ENCODE measurements at places on chromosomes 4 and X.

DNA sequence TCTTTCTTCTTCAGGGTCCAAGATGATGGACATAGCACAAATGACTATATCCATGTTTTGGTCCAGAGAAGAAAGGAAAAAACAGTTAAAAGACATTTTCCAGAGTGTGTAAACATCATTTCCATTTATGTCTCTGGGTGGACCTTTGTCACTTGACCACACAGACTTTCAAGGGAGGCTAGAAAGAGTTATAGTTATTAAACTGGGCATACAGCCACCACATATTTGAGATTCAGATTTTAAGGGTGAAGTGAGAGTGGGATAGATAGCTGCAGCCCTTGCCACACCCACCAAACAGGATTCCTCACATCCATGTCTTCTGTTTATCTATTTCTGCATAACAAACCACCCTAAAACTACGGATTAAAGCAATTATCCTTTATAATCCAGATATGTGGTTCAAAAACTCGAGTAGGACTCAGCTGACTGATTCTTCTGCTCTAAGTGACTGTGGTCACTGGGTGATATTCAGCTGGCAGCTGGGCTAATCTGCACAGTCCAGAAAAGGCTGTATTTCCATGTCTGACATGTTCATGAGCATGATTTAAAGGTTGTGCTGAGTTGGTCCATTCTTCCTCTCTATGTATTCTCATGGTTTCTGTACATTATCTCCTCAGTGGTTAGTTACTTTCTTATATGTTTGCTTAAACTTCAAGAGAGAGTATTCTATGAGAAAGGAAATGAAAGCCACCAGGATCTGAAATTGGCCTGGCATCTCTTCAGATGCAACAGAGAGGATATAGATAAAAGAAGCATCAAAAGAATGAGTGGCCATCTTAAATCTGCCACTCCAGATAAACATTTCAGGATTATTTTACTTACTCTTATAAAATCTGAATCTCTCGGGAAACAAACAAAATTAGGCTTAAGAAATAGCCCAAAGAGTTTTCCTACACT lies 459.8 kb upstream of the CTSO start:
- DNase-seq, result no peak

DNA sequence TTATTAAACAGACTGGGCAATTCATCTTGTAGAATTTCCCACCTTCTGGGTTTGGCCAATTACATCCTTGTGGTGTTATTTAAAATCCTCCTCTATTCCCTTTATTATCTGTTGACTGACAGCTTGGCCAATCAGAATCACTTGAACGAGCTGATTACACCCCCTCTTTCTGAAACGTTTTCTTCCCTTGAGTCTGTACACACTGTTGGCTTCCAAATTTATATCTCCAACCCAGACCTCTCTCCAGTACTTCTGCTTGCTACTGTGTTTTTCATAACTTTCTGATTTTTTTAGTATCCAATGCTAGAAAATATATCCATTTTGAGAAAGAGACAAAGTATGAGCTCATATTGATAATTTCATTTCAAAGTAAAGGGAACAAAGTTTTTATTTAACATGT lies 14.8 kb downstream of the CD38 start:
- DNase-seq, result no peak

GRCh38 chr4:54999003-54999402 lies 126.4 kb downstream of the KDR start:
- DNase-seq, result no peak

DNA sequence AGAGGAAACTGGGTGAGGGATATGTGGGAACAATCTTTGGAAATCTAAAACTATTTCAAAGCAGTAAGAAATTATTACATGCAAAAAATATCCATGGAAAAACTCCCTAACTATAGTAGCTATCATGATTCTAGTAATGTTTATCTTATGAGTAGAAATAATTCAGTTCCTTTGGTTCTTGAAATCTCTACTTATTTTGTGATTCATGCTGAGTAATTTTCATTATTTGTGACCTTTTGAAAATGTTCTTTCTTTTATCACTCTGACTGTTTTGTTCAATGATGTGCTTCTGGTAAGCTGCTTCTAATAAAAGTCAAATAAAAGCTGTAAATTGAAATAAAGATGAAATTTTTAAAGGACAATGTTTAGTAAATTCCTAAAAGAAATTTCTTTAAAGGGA lies 40.4 kb upstream of the MAGEB10 start:
- DNase-seq, result no peak

- no peak for DNase-seq
These were observed 408 bp downstream of the TET2 start for GRCh38 chr4:105147016-105147552.

- peak; percentile 51 for DNase-seq
These were observed 206.6 kb downstream of the PTTG2 start for GRCh38 chr4:38166768-38167167.

DNA sequence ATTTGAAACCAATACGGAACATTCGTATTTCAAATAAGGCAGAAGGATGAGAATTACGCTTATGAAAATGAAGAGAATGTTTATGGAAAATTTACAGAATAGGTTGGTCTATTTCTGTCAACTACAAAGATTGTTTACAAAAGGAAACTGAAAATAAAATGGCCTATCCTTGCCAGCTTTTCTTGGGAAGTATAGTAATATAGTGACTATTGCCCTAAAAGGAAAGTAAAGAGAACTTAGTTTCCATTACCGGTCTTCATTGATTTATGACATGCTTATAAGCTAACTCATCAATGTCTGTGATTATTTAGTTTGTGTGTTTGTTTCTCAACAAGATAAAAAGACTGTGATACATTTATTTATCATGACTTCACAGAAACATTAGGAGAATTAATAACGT lies 2.9 kb upstream of the SPRY1 start:
- no peak for DNase-seq

DNA sequence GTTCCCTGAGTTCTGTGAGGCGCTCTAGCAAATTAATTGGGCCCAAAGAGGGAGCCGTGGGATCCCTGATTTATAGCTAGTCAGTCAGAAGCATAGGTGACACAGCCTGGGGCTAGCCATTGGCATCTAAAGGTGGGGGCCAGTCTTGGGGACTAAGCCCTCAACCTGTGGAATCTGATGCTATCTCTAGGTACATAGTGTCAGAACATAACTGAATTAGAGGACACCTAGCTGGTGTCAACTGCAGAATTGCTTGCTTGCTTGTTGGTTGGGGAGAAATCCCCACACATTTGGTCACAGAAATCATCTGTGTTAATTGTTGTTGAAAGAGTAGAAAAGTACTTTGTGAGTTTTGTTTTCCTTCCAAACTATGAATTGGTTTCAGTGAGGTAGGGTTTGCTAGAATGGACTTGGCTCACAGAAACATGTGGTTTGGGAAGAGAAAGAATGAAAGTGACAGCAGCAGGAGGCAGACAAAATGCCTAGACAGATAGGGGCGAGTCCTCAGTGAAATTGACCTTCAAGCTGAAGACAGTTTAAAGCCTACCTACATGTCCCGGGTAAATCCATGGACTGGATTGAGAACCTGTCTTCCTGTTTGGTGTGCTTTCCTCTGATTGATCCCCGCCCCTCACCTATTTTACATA lies 12.8 kb upstream of the GPR82 start:
- DNase-seq, result no peak

- DNase-seq, result peak; percentile 35
These were observed 15.0 kb downstream of the BRCC3 start for GRCh38 chrX:155086202-155086840.

DNA sequence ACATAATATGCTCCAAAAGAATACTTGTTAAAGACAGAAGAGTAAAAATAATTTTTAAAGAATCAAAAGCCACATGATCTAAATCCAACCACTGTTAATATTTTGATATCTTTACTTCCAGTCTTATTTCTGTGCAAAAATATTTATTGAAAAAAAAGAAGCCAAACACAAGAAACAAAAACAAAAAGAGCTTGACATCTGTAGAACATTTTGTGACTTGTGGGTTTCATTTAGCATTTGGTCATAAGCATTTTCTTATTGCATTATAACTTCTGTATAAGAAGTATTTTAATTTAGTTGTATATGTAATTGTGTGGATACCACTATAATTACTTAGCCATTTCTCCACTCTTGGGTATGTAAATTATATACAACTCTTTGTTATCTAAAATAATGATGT lies 63.1 kb downstream of the DIPK2B start:
- DNase-seq, result peak; percentile 44

DNA sequence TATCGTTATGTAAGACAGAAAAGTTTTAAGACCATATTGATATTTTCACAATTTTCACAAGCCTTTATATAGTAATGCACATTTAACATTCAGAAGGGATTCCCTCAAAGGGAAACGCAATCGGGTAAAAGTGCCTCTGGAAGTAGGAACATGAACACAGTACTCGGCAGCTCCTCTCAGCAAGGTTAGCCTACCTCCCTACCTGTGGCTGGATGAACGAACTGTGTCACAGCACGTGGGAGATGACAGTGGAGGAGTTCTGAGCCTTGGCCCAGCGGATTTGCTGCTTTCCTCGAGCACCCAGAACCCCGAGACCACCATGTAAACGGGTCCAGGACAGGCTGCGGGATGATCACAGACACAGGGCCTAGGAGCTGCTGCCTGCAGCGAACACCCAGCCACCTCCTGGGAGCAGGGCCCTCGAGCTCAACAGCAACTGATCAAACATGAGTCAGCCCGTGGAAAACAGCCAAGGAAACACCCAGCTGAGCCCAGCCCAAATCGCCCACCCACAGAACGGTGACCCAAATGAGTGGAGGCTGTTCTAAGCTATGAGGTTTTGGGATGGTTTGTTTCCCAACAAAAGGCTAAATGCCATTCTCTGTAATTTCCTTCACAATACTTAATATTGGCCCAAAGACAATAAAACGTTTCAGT lies 30.4 kb downstream of the FAT1 start:
- DNase-seq, result no peak

DNA sequence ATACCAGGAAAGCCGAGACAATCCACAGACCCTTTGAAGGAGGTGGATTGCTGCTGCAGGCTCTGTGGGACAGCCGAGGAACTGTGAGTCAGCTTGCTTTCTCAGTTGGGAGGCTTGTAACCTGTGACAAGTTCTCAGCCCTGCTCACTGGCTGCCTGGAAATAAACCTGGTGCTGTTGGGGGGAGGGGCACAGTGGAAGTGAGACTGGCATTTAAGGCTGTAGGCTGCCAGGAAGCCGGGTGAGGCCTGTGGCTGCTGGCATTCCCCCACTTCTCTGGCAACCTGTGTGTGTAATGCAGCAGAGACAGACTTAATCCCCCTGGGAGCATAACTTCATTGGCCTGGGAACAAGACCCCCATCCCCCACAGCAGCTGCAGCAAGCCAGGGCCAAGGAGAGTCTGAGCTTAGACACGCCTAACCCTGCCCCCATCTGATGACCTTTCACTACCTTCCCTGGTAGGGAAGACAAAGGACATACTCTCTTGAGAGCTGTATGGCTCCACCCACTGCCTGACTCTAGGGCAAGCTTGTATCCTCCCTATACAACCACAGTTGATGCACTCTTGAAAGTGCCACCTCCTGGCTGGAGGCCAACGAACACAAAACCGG lies 64.1 kb downstream of the ALPK1 start:
- no peak for DNase-seq

DNA sequence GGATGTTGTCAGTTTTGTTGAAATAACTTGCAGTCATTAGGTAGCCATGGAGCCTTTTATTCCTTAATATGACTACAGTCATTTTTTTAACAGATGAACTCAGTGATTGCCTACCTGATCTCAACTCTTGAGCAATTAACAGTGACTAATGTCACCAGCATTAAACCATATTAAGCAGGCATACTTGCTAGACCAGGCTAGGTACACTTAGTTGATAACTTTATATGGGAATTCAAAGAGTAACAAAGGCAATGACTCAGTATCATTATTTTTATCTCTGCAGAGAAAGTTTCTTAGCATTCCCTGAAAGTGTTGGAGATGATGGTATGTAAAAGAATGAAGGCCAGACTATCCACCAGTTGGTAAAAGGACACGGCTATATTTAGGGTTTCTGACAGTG lies at the start of gene C4orf54:
Gene C4orf54 (minus strand): TSS at position 31 of the 400 bp plus-strand sequence. CDS start 3,180 bp downstream, outside the sequence.
- DNase-seq, result no peak

- no peak for DNase-seq
These were observed 559.0 kb upstream of the AMOT start for GRCh38 chrX:113399506-113400192.

GRCh38 chrX:103889216-103889615 lies 57.2 kb upstream of the RAB9B start:
- no peak for DNase-seq

- DNase-seq, result peak; percentile 95
These were observed 6.5 kb downstream of the SASH3 start for GRCh38 chrX:129786210-129786651.

- no peak for DNase-seq
These were observed 5.4 kb downstream of the GABRQ start for GRCh38 chrX:152642931-152643564.

- DNase-seq, result no peak
These were observed 32.2 kb downstream of the TFDP3 start for GRCh38 chrX:133185938-133186337.

DNA sequence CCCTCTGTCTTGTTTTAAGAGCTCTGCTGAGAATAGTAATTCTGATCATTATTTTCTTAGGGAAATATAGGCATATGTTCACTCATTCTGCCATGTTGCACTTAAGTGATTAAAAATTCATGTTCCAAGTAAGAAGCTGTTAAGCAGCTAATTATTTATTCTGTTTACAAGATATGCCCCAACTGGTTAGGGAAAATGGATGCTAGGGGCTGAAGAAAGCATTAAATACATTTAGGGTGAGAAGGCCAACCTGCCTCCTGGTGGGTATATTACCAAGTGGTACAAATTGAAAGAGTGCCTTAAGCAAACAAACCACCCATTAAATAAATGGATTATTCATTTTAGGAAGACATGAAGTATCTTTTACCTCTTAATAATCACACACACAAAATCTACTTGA lies 392.6 kb upstream of the EPHA5 start:
- no peak for DNase-seq

GRCh38 chr4:35325908-35326453 lies 918.3 kb downstream of the ARAP2 start:
- no peak for DNase-seq

DNA sequence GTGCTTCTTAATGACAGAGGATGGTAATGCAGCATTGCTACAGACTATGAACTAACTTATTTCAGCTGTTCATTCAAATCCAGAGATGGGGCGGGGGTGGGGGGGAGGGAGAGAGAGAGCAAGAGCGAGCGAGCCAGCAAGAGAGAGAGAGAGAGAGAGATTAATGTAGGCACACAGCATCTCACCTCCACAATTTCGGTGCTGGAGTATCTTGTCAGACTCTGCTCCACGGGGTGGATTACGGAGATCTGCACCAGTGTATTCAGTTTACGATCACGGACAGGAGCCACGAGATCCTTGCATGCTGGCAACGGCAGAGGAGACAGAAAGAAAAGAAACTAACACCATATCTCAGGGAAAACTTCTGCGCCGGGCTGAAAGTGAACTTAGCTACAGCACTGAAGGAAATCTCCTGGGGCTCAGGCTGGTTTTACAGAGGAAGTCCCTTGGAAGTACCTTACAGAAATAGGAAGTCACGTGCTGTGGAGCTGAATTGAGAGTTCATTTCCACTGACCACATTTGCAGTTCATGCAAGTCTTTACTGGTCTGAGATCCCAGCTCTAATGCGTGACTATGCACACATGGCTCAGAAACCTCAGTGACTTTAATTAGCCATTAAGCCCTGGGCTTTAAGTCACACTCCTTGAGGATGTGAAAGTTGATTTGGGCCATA lies 440.9 kb downstream of the INPP4B start:
- peak; percentile 87 for DNase-seq

All from KBM-7 (cell line).